ENCODE measurements at places on chromosomes 4 and X. TPM values are rescaled to one million over a fixed set of nuclear protein-coding genes. Genes with fewer than 3 reads are reported as not detected.

GRCh38 chrX:118347736-118348135 lies 1.8 kb downstream of the WDR44 start:
- DNase-seq: no peak

- DNase-seq: no peak
Measured at GRCh38 chrX:35439034-35439660, 359.0 kb upstream of the MAGEB16 start.

GRCh38 chr4:173827707-173828106 lies 297.7 kb upstream of the HAND2 start:
- DNase-seq: no peak

GRCh38 chr4:15150631-15151030 lies 148.3 kb downstream of the CPEB2 start:
- no peak for DNase-seq

- DNase-seq: peak; percentile 49
Measured at GRCh38 chr4:177555007-177555574, 112.9 kb upstream of the AGA start.

DNA sequence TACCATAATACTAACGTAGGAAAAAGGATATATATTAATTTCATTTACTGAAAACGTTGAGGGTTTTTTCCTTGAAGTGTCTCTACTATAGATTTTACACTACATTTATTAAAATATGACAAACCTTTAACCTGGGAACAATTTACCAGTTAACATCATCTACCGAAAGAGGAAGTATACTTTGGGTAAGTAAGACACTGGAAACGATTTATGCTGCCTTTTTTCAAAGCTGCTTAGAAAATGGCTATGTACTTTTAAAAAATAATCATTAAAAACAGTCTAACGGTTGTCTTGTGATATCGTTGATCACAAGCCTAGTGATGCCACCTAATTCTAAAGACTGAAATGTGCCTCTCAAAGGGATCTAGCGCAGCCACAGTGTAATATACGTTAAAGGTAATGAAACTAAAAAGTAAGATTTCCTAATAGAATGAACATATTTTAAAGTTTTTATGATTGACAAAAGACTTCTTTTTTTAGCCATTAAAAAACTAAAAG lies 50.4 kb downstream of the STX18 start:
- no peak for DNase-seq

GRCh38 chr4:48081196-48081595 lies 52.9 kb downstream of the TXK start:
- no peak for DNase-seq

DNA sequence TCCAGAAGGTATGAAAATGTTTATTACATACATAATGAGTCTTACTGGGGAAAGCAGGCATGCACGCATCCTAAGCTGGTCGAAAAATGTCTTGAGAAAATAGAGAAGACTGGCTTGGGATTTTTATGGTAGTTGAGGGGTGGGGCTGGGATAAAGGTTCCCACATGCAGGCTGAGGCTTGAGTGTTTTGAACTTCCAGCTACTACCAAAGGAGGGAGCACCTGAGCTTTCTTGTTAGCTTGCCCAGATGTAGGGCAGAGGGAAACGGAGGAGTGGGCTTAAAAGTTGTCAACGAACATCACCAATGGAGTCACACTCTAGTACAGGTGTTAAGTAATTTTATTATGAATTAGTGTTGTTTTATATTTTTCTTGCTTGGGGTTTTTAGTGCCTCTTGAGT lies 39.6 kb upstream of the SRPX start:
- DNase-seq: no peak

GRCh38 chr4:186792728-186793366 lies 69.2 kb upstream of the FAT1 start:
- no peak for DNase-seq

- no peak for DNase-seq
Measured at GRCh38 chrX:39788521-39788920, 309.2 kb downstream of the BCOR start.

SSX2B gene
- total RNA-seq: not detected

GATA1 gene
- not detected for total RNA-seq

CT45A1 gene
- total RNA-seq: not detected

CDS1 gene
- total RNA-seq: 1.1 TPM

JADE3 gene
- total RNA-seq: 18.8 TPM

VCX3B gene
- total RNA-seq: not detected

CFP gene
- total RNA-seq: 1.6 TPM

GPAT3 gene
- not detected for total RNA-seq
